Naive thymus-derived CD8-positive, alpha-beta T cell (primary cell): ENCODE measurements at places on chromosomes 1 and 21.

- no peak for DNase-seq
Measured at GRCh38 chr21:38753557-38753971, 52.2 kb upstream of the ETS2 start.

- no peak for DNase-seq
Measured at GRCh38 chr21:21897275-21897883, 899.2 kb downstream of the NCAM2 start.

GRCh38 chr1:246226041-246226440 lies 281.0 kb downstream of the SMYD3 start:
- no peak for DNase-seq

DNA sequence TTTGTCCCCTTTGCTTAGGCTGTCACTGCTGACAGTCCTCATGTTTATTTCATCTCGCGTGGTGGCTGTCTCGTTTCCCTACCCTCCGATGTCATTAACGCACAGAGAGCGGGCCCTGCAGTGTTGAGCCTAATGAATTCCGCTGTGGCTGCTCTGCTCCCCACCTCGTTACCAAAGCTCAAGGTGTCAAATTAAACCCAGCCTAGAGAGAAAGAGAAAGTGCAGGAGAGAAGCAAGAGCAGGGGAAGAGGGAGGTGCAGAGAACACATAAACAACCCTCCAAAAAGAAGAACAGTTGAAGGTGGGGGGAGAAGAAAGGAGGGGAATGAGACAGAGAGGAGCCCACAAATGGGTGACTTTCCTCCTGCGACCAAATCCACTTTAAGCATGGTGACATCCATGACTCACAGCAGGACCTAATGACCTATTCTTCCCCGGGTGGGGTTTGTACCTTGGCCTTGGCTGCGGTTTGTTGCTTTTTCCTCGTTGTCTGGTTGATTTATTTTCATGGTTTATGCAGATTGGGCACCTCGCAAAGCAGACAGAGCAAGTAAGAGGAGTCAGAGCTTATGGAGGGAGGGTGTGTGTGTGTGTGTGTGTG lies 92.5 kb downstream of the PBX1 start:
- DNase-seq = no peak

DNA sequence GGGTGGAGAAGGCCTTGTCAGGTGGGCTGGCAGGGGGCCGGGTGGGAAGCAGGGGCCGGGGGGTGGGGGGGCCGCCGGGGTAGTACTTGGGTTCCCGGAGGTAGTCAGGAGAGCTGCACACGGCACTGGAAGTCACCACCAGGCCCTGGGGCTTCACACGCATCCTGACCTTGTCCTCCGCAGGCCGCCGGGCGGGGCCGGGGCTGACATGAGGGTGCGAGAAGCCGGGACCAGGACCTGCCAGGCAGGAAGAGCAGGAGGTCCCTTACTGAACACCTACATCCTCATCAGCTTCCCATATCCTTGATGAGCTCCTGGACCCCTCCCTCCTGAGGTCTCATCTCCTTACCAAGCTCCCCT lies 52.0 kb downstream of the AHDC1 start:
- DNase-seq = no peak

GRCh38 chr1:34885405-34886247 lies 26.1 kb upstream of the SMIM12 start:
- no peak for DNase-seq

DNA sequence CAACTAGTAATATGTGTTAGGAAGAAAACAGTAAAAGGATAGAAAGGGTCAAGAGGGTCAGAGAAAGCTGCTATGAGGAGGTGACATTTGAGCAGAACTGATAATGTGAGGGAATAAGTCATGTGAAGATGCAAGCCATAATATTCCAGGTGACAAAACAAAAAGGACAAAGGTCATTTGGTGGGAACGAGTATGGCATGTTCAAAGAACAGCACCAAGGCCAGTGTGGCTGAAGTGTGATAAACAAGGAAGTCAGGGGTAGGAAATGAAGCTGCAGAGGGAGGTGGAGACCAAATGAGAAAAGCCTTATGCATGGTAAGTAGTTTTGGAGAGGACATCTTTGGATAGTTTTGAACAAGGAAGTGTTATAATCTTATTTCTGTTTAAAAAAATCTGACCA lies 46.7 kb downstream of the LPGAT1 start:
- no peak for DNase-seq

DNA sequence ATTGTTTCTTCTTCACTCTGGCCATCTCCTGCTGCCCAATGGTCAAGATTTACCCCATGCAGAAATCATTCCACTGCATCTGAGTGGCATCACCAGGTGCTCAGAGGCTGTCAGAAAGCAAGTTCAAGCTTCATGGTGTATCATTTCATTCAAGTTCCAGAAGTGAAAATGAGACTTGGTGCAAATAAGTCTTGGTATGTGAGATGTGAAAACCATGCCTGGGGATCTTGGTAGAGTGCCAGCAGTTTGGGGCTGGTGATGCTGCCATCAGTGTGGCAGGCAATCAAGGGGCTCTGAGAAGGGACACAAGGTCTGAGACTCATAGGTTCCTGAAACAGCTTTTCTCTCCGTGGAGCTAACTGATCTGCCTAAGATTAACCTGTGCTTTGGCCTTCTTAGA lies 52.0 kb downstream of the CD2 start:
- peak; percentile 33 for DNase-seq

- DNase-seq = no peak
Measured at GRCh38 chr1:201013031-201013485, 10.5 kb downstream of the KIF21B start.

DNA sequence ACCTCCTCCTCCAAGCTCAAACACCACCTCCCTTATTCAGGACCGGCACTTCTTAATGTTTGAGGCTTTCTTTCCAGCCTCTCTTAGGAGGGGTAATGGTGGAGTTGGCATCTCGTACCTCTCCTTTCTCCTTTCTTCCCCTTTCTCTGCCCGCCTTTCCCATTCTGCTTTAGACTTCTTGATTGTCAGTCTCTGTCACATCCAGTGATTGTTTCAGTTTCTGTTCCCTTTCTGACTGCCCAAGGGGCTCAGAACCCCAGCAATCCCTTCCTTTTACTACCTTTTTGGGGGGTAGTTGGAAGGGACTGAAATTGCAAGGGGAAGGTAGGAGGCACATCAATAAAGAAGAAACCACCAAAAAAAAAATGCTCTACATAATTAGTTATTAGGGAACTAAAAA lies 5.6 kb downstream of the ELK4 start:
- DNase-seq = no peak

GRCh38 chr1:71417421-71417820 lies 336.6 kb upstream of the ZRANB2 start:
- DNase-seq = no peak

GRCh38 chr21:35324372-35325220 lies 275.5 kb upstream of the RUNX1 start:
- DNase-seq = no peak

DNA sequence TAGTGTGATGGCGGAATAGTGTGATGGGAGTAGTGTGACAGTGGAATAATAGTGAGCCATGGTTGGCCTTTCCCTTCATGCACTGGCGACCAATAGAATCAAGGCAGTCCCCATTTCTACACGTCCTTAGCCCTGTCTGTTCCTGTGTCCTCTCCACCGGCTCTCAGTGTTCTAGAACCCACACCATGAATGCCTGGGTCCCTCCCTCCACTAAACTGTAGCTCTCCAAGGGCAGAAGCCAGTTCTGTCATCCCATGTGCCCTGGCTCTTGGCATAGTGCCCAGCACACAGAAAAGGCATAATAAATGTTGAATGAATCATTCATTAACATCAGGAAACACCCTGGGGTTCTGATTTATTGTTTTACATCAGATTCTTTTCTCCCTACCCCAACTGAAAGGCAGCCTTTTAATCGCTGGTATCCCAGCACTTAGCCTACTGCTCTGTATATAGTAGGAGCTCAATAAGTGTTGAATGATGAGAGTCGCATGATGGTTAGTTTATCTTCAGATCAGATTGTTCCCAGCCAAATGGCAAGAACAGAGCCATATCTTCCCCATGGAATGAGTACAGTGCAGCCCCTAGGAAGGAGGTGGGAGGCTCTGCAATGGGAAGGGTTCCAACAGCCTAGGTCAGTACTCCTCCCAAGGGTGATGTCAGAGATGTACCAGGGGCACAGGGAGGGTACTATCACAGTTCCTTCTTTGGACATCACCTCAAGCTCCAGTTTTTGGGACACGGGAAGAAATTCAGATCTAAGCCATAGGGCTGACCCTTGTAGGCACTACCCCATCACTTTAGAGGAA lies 325.7 kb downstream of the HHAT start:
- DNase-seq = no peak

- DNase-seq = no peak
Measured at GRCh38 chr1:170388489-170388888, 143.5 kb upstream of the GORAB start.

GRCh38 chr1:30795026-30795425 lies 37.5 kb upstream of the LAPTM5 start:
- DNase-seq = no peak

DNA sequence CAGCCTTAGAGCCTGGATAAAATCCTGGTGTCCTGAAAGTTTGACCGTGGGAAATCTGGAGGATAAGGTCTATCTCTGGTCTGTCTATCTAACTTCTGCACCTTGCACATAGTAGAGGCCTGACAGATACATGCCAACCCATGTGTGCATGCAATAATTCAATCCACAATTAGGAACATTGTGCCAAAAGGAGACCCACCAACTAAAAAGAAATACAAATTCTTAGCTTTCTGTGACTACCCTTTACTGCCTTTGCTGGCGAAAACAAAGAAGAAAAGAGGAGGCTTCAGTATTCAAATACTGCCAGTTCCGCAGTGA lies 381 bp upstream of the KLHL20 start:
- no peak for DNase-seq

DNA sequence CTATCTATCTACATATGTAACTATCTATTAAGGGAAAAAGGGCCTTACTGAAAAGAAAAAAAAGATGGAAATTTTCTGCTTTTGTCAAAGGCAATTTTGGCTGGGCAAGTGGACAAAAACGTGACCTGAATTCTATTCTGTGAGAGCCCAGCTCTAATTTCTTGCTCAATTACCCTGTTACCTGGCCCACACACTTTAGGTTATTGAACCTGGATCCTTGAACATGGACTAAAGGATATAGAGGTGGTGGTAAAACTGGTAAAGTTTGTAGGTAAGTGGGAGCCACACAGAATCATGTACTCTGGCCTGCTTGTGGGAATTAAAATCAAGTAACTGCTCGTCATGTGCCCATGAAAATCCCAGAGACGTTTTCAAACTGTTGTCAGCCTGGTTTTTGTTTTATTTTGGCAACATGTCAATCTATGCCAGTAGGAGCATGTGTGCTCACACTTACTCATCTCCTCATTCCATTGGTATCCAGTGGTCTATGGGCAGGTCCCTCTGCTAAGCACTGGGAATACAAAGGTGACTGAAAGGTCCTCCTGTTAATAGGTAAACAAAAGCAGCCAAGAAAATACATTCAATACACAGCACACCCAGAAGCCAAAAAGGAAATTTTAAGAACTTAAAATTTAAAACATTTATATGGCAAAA lies 113.7 kb upstream of the WARS2 start:
- no peak for DNase-seq

DNA sequence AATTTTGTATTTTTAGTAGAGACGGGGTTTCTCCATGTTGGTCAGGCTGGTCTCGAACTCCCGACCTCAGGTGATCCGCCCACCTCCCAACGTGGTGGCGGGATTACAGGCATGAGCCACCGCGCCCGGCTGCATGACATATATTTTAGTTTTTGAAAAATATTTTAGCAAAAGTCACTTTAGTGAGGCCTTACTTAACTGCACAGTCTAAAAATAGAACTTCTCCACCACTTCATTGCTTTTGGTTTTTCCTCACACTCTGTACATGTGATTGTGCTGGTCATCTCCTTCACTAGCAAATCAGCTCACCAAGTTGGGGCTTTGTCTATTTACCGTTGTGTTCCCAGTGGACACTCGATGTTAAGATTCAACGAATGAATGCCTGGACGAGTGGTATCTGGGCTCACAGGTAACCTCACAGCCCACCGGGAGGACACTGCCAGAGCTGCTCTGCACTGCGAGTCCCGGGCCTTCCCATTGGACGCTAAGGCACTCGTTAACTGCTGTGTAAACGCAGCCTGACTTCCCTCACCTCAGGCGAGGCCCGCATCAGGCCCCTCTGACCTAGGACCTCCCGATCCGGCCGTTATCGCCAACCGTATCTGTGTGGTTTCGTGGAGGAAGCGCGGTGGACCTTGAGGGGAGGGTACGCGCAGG lies 14.0 kb upstream of the ZNF692 start:
- DNase-seq = peak; percentile 32

DNA sequence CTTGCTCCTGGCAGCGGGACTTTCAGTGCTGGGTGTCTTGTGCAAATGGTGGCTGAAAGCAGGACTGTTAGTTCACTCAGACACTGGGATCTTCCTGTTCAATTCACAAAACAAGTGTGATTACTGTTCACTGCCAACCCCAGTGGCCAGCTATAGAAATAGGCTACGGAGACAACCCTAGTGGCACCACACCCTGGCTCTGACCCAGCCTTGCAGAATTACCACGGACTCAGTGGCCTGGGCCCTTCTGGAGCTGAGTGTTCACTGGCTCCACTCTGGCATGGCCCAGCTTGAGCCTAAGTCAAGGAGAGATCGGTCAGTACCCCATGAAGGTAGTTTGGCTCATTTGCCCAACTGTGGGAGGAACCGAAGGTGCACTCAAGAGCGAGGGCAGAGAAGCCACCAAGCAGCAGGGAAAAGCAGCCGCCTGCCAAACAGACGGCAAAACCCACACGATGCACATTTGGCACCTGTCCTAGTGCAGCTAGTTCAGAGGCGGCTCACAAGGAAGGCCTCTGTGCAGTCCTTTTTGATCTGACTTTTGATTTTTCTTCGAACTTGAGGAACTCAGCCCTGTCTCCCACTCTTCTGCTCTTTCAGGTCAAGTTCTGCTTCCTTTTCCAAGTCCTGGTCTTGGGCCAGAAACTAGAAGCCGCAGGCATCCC lies 5.9 kb downstream of the KIAA2013 start:
- no peak for DNase-seq

DNA sequence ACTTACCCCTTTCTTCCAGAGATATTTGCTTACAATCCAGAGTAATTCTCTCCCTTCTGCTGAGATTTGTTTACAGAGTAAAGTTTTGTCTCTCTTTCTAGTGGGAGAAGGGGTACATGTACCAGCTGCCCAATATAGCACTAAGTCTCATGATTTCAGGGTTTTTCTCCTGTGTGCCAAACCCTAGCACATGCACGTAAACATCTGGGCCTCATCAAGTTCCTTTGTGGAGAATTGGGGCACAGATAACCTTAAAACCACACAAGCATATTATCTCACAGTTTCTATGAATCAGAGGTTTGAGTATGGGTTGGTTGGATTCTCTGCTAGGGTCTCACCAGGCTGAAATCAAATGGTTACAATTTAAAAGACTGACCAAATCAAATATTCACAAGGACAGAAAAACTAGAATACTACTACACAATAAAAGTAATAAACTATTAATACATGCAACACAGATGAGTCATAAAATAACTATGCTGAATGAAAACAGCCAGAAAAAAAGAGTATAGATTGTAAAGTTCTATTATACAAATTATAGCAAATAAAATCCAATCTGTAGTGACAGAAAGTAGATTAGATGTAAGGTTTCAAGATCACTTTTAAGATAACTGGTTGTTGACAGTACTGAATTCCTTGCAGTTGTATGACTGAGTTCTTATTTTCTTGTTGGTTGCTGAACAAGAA lies 347.4 kb upstream of the PTBP2 start:
- no peak for DNase-seq

- no peak for DNase-seq
Measured at GRCh38 chr1:244460197-244460596, 876 bp upstream of the CATSPERE start.
